Renal pelvis (tissue), 12 donors: ENCODE measurements at places on chromosomes 16 and 17.

DNA sequence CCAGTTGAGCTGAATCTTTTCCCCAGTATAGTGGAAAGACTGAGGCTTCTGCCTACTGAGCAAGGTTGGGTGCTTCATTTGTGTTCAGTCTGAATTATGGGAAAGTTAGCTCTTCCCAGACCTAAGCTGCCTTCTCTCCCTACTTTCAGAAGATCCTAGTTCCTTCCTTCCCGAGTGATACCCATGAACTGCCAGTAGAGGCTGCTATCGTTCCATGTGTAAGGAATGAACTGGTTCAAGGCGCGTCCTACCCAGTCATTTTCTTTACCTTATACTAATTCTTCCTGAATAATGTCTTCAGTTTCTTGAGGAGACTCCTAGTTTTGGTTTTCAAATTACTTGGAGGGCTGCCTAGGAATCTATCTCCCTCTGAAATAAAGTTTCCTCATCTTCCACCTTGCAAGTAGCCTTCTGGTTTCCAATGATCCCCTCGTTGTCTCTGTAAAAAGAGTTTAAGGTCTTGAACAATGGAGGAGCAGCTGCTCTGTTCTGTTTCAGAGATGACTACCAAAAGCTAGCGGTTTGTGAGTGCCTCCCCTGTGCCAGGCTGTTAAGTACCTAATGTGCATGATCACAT, 934 bp upstream of the AOC2 start:
- peak; percentile 69 for DNase-seq

DNA sequence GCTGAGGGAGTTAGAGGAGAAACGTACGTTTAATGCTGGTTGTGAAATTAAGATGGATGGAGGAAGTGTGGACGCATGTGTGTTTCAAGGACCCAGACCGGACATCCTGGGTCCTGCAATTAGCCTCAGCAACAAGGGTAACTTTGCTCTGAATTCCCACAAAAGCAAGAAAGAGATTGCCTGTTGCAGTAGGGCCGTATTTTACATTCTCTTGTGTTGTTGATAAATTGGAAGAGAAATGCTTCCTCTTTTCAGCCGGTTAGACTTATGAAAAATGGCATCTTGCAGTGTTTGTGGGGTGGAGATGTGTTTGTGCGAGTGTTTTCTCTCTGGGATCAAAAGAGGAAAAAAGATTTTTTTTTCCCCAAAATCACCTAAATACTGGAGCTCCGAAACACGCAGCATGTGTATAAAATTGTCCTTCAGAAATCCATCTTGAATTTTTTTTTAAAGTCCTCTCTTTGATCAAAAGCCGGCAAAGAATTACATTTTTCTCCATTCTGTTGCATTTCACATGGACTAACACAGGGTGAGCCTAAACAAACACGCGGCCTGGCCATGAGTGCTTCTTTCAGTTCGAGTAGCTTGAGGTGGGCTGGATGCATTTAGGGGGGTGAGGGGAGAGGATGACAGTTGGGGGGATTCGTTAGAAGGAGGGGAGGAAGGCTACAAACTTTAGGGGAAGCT, 251.6 kb downstream of the C16orf95 start:
- DNase-seq = no peak

DNA sequence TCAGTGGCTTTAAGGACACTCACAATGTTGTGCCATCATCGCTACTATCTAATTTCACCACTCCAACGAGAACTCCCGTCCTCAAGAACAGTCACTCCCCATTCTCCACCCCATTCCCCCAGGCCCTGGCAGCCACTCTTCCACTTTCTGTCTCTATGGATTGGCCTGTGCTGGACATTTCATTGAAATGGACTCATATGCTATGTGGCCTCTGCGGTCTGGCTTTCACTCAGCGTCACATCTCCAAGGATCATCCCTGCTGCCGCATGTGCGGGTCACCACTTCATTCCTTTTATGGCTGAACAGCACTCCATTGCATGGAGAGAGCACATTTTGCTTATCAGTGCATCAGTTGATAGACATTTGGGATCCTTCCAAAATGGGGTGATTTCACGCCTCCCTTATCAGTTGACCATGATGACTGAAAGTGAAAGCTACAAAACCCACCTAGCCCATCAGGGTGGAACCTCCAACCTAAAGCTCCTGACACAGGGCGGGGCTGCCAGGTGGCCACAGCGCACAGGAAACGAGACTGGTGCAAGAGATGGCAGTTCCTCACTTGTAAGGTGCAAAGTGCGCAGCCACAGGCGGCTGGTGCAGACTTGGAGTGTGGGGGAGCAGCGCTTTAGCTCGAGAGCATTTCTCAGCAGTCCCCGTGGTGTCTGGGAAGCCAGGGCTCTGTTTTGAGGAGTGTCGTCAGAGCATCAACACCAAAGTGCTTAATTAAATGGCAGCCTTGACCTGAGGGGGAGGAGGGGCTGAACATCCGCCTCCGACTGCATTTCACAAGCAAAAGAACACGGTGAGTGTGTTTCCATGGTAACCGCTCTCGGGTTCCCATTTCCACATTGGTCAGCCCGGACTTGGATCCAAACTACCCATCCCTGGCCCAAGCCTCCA, 23.8 kb downstream of the COTL1 start:
- peak; percentile 90 for DNase-seq

DNA sequence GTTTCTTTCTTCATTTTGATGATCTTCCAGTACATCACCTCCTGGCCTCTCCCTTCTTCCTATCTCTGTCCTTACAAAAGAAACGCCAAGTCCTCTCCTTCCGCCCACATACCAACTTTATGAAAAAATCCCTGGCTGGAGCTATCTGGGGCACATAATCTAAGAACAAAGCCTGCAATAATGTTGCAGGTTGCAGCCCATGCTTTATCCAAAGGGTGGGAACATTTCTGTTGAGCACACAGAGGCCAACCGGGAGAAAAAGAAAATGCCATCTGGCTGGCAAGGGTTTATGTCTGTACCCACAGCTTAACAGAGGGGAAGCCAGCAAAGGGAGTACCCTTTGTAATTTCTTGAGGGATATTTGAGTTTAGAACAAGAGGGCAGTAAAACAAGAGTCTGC, 409.6 kb downstream of the SOX9 start:
- no peak for DNase-seq

DNA sequence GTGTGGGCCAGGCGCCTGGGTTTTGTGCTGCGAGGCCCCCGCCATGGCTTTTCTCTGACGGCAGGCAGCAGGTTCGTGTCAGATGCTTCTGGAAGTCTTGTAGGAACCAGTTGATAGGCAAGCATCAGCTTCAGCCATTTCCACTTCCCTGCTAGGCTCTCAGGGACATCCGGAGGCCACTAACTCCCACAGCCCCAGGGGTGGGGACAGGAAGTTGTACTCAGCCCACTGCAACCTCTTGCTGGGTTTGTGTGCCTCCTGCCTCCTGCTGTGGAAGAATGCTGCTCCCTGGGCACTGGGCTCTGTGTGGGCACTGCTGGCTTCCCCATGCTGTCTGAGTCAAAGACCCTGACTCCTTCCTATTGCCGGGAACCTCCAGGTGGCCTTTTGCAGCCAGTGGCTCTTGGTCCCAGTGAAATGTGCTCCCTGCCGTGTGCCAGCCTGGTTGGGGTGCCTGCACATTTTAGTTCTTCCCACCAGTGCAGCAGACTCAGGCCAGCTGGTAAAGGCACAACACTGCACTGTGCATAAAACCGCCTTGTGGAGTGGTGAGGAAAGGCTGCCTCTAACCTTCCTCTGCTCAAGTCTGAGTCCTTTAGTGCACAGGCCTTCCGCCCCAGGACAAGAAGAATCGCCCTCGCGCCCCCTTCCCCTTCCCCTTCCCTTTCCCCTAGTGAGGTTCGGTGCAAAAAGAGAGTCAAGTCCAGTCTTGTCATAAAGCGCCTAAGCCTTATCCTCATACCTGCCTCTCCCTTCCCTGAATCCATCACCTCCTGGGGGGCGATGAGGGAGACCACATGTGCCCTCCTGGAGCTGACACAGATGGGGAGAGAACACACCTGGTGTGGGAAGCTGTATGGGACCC, 16.6 kb downstream of the LDHD start:
- DNase-seq = no peak

GRCh38 chr17:33328129-33328528, 35.0 kb upstream of the ASIC2 start:
- peak; percentile 52 for DNase-seq

- DNase-seq = no peak
Observed at GRCh38 chr16:62018301-62019060, 17.8 kb downstream of the CDH8 start.

GRCh38 chr16:11393366-11393765, 48.1 kb downstream of the RMI2 start:
- DNase-seq = no peak

- no peak for DNase-seq
Observed at GRCh38 chr17:60887614-60888028, 210.0 kb downstream of the BCAS3 start.

GRCh38 chr17:67496286-67496685, 119.2 kb downstream of the PITPNC1 start:
- no peak for DNase-seq

GRCh38 chr17:8994319-8994718, 27.0 kb upstream of the NTN1 start:
- no peak for DNase-seq

DNA sequence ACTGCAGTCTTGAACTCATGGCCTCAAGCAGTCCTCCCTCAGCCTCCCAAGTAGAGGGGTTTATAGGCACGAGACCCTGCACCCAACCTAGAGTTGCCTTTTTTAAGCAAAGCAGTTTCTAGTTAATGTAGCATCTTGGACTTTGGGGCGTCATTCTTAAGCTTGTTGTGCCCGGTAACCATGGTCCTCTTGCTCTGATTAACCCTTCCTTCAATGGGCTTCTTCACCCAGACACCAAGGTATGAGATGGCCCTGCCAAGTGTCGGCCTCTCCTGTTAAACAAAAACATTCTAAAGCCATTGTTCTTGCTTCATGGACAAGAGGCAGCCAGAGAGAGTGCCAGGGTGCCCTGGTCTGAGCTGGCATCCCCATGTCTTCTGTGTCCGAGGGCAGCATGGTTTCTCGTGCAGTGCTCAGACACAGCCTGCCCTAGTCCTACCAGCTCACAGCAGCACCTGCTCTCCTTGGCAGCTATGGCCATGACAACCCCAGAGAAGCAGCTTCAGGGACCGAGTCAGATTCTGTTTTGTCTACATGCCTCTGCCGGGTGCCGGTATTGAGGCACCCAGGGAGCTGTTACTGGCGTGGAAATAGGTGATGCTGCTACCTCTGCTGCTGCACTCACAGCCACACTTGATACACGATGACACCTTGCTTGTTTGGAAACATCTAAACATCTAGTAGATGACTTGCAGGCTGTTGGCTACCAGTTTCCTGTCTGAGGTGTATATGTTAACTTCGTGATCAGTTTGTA, 3.3 kb downstream of the RPL13 start:
- DNase-seq = no peak

DNA sequence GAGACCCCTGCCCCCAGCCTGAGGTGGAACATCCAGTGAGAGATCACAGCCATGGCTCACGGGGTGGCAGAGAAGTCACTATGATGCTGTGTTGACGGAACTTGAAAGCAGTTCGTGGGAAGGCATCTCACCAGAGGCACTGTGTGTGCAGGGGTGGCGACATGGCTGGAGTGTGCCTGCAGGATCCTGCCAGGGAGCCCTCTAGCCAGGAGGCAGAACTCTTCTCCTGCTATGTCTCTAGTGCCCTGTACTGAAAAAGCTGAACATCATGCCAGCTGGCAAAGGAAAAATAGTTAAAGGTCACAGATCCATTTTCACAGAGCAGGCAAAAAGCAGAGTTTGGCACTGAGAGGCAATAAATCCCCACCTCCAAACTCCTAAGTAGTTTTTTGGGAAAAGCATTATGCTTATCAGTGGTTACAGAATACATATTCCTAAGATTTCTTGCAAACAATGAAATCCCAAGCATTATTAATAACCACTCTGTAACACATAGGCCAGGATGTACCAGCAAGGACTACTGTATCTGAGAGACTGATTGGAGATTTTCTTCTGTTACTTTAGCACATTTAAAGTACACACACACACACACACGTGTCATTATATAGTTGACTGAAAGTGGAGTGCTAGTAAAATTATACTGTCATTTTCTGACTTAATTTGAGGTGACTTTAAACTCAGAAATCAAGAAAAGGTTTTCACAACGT, 36.8 kb downstream of the TNRC6C start:
- DNase-seq = no peak

GRCh38 chr17:81322271-81323082, 27.4 kb upstream of the SLC38A10 start:
- no peak for DNase-seq

GRCh38 chr17:39270923-39271322, 45.2 kb upstream of the STAC2 start:
- DNase-seq = no peak

- no peak for DNase-seq
Observed at GRCh38 chr16:23014592-23014991, 134.7 kb downstream of the USP31 start.

- DNase-seq = no peak
Observed at GRCh38 chr17:80443916-80444643, 29.1 kb downstream of the ENDOV start.

- no peak for DNase-seq
Observed at GRCh38 chr17:66604376-66604775, 230.5 kb upstream of the CACNG5 start.

DNA sequence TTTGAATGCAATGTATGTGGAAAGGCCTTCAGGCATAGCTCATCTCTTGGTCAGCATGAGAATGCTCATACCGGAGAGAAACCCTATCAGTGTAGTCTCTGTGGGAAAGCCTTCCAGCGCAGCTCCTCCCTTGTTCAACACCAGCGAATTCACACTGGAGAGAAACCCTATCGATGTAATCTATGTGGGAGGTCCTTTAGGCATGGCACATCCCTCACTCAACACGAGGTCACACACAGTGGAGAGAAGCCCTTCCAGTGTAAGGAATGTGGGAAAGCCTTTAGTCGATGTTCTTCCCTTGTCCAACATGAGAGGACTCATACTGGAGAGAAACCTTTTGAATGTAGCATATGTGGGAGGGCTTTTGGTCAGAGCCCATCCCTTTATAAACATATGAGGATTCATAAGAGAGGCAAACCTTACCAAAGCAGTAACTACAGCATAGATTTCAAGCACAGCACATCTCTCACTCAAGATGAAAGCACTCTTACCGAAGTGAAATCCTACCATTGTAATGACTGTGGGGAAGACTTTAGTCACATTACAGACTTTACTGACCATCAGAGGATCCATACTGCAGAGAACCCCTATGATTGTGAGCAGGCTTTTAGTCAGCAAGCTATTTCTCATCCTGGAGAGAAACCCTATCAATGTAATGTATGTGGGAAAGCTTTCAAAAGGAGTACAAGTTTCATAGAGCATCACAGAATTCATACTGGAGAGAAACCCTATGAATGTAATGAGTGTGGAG, 24.7 kb downstream of the ZFP90 start:
- DNase-seq = no peak

- DNase-seq = no peak
Observed at GRCh38 chr16:64352246-64352645, 769.6 kb downstream of the CDH11 start.

GRCh38 chr16:2478279-2478678, 3.4 kb downstream of the TBC1D24 start:
- no peak for DNase-seq
